HS-27A (cell line): ENCODE measurements at places on chromosomes 5 and 9.

- DNase-seq: no peak
Measured at GRCh38 chr9:102507044-102507687, 488.0 kb upstream of the CYLC2 start.

GRCh38 chr5:16707168-16707868 lies 90.5 kb upstream of the RETREG1 start:
- DNase-seq: no peak

DNA sequence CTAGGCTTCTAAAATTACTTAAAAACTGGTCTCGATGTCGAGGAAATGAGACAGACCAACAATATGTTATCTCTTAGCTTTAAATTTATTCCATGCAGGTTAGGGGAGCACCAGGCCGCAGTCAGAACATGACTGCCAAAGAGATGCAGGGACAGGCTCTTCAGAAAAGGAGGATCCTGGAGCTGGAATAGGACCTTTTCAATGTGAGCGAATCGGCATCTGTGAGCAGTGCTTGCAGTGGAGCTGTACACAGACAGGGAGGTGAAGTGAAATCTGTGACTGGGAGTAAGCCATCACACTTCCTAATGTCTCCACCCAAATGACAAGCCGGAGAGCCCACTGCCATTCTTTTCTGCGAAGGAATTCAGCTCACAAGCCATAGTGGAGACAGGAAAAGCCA lies 78.2 kb downstream of the EFNA5 start:
- no peak for DNase-seq

GRCh38 chr9:83449983-83450382 lies 88.2 kb downstream of the FRMD3 start:
- DNase-seq: no peak
